ENCODE measurements at places on chromosomes 6 and 20.

DNA sequence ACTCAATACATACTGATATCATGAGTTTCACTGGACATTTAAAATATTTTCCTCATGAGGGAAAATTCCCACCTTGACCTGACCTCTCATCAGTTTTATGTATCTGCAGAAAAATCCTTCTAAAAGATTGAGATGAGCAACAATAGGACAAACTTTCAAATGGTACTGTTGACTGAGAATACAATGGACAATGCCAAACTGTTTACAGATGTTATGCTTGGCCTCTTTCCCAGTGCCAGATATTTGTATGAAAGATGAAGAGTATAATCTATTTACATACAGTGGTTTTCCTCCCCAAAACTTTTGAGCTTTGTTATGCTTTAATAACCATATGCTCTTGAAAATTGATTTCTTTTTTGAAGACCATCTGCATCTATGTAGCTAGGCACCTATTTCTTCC lies 245.1 kb upstream of the RSPO3 start:
- no peak for DNase-seq

DNA sequence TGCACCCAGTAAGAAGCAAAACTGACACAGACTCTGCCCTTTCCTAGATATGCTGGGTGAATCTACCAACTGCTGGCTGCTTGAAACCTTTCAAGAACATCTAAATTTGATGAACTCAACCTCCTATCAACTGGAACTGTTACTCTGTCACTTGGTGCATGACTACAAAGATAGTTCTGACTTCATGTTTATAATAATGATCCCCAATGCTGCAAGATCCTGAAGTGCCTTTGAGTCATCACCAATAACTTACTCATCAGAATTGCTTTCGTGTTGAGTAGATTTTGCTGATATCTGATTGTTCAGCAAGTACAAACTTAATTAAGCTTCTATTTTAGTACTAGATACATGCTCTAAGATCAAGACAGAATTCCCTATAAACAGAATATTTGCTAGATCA lies 100.2 kb upstream of the ARMC2 start:
- no peak for DNase-seq

- DNase-seq: no peak
Measured at GRCh38 chr6:33756211-33756954, 9.7 kb upstream of the IP6K3 start.

- DNase-seq: no peak
Measured at GRCh38 chr20:51712501-51713212, 55.5 kb downstream of the ATP9A start.

DNA sequence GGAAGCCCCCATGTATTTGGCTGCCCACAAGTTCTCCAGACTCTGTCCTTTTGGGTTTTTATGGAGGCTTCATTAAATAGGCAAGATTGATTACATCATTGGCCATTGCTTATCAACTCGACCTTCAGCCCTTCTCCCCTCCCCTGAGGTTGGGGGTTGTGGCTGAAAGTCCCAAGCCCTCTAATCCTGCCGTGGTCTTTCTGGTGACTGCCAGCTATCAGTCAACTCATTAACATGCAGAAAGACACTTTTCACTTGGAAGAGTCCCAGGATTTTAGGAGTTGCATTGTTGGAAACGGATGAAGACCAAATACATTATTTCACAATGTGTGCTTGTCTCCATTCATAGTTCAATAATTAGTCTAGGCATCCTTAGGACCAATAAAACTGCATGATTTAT lies 9.5 kb downstream of the CDC5L start:
- no peak for DNase-seq

DNA sequence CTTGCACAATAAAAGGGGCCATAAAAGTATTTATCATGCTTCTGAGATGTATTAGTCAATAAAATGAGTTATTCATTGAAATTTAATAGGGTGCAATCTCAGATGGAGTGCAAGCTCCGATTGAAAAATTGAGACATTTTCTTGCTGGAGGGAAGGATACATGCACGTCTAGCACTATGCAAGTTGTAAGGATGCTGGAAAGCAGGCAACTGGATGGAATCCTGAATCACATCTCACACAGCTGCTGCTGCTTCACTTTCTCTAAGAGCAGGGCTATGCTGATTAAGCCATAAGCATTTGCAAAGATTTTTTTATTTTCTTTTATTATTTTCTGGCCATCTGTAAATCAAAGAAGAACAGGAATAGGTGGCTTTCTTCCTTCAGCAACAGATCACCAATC lies 308.8 kb upstream of the EPHA7 start:
- no peak for DNase-seq

- DNase-seq: no peak
Measured at GRCh38 chr20:9031991-9032390, 36.9 kb upstream of the PLCB4 start.

- no peak for DNase-seq
Measured at GRCh38 chr6:111837641-111838500, 35.4 kb downstream of the FYN start.

DNA sequence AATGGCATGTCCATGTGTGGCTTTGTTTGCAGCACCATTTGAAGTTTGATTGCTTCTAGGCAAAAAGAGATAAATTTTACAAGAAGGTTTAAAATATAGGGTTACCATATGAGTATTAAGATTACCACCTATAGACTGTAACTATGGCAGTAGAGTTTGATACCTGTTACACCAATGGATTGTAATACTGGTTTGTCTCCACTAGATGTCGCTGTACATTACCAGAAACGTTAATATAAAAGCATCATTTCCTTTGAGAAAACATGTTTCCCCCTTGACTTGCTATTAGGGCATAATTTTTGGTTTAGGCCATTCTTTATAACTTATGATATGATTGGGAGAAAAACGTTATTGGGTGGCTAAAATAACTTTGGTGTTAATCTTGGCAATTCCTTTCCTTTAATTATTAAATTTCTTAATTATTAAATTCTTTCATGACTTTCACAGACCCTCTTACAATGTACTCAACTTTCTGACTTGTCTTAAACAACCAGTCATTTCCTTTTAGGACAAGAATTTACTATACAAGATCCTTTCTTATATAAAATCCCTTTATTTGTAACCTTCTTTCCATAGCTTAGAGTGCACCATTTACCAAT lies 42.8 kb downstream of the HLA-DPB1 start:
- DNase-seq: no peak

GRCh38 chr6:164346631-164347030 lies 932.1 kb downstream of the QKI start:
- DNase-seq: no peak

- peak; percentile 78 for DNase-seq
Measured at GRCh38 chr20:4014031-4014474, 1.3 kb downstream of the RNF24 start.

DNA sequence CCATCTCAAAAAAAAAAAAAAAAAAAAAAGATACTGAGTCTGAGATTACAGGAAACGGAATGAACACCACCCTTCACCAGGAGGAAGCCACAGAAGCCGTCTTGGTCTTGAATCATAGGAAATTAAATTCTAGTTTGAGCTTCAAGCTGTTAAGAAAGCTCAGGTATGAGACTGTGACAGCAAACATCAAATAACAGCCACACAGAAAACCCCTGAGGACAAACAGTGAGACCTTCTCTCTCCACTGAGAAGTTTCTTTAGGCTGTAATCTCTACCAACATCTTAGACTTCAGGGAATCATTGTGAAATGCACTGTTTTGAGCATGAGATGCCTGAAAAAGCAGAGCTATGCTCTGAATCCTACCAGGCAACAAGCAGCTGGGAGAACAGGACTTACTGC lies 30.8 kb downstream of the PDE10A start:
- no peak for DNase-seq

DNA sequence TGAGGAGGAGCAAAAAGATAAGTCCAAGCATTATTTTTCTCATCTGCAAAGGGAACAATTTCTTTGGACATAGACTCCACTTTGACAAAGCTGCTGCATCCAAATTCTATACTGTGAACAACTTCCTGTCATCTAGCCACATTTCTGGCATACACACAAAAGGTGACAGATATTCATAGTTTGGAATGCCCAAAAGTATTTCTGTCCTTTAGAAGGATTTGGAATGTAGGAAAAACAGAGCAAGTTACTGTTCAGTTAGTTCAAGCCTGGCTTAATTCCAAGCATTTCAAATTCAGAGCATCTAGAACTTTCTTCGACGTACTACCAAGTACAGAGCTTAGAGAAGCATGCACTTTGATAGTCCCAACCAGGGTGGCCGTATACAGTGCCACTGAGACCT lies 134.0 kb downstream of the PDE7B start:
- no peak for DNase-seq

- DNase-seq: no peak
Measured at GRCh38 chr6:89084542-89084941, 4.0 kb downstream of the PNRC1 start.

DNA sequence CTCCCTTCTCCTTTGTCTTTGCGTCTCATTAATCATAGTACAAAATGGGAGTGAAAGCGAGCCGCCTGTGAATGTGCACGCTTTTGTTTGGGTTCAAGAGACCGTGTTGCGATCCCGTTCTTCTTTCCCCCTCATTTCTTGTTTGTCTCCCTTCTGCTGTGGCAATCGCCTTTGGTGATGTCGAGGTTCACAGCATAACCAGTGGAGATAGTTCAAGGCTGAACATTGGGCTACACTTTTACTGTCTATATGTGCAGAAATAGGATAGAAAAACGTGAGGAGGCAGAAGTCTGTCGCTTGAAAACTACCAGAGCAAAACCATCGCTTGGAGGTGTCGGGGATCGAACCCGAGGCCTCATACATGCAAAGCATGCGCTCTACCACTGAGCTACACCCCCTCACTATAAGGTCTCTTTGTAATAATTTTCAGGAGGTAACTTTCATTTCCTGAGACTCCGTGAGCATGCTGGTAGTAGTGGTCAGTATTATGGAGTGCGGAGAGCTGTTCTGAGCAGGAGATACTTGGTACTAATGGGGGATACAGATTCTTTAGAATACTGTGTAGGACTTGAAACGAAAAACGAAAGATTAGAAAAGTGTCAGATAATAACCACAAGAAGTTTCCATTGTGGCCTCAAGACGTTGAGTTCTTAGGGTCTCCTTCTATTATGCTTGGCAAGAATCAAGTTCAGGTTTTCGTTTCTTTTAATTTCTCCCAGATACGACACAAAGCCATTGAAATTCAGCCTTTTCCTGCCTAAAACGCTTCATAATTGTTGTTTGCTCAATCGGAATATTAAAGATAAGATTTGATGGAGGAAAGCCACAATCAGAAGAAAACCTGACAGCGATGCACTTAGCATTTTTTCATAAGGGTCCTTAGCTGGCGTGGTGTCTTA lies 106.6 kb downstream of the TRIM27 start:
- peak; percentile 30 for DNase-seq

DNA sequence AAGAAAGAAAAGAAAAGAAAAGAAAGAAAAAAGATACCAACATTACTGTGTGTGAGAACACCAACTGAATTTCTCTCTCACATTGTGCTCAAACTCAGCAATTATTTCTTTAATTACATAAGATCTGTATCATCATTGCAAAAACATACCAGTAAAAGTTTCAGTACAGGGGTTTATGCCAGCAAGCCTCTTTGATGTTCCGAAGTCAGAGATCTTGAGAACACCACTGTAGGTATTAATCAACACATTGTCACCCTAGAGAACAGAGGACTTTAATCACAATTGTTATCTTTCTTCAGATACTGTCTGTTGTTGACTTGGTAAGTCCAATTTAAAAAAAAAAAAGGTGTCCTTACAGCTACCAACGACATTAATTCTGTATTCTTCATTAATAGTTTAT lies 60.9 kb upstream of the MAP7 start:
- no peak for DNase-seq

DNA sequence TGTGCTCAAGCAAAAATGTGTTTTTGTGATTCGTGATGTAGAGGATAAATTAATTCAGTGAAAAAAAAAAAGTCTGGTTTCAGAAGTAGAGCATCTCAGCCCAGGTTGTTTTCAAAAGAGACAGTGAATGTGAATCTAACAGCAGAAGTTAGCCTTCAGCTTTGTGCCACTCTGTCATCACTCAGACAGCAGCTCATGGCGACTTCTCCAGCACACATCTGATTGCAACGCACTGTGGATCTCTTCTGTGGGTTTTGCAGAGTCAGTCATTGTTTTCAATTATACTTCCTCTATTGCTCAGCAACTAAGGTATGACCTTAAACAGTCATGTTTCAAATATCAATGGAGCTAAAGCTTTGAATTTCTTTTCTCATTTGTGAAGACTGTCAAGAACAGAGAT lies 335.5 kb upstream of the POU3F2 start:
- DNase-seq: no peak

GRCh38 chr6:81747327-81747726 lies 5.2 kb downstream of the TENT5A start:
- no peak for DNase-seq

- no peak for DNase-seq
Measured at GRCh38 chr6:167705211-167705750, 121.4 kb upstream of the AFDN start.

GRCh38 chr6:159103396-159104162 lies 58.8 kb upstream of the TAGAP start:
- peak; percentile 14 for DNase-seq

DNA sequence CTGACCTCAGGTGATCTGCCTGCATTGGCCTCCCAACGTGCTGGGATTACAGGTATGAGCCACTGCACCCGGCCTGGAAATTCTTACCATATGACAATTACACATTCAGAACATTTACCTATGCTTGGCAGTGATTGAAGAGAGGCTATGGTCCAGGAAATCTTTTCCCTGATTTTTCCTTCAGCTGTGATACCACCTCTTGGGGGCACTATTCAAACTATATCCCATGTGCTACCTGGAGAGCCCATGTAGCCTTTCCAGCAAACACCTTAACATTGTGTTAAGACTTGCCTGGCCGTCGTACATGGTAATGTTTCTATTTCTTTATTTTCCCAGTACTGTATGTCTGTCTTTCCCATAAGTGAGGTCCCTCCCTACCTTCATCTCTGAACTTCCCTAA lies 61.7 kb upstream of the C20orf144 start:
- no peak for DNase-seq

DNA sequence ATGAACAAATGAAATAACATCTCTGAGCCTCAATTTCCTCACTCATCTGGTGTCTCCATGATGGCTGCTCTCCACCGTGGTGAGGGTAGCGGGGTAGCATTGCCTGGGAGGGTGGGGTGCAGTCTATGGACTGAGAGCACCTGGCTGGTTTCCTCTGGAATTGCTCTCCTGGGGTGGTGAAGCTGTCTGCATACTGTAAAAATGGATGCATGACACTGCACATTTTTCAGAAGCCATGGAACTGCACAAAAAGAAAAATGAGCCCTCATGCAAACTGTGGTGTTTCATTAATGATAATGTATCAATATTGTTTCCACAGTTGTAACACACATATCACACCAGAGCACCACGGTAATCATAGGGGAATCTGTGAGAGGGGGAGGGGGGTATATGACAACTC lies 12.1 kb upstream of the ITPR3 start:
- DNase-seq: no peak

- DNase-seq: no peak
Measured at GRCh38 chr6:135875446-135875845, 23.9 kb downstream of the PDE7B start.

GRCh38 chr6:15495375-15495901 lies 167.4 kb downstream of the DTNBP1 start:
- DNase-seq: no peak

GRCh38 chr6:22896696-22897095 lies 327.3 kb downstream of the HDGFL1 start:
- no peak for DNase-seq

Data from colonic mucosa (tissue), 4 donors.